Mesothelial cell of epicardium (in vitro differentiated cells): ENCODE measurements at places on chromosomes 4 and X.

- H3K4me3 ChIP-seq, result no peak overlapping the region
- no peaks in the 10 kb centered on the region for H3K36me3 ChIP-seq
- no peaks in the 10 kb centered on the region for H3K27me3 ChIP-seq
- H3K27ac ChIP-seq, result peak overlapping the region; percentile 43
- no peak for DNase-seq
- peaks cover 18% of the 10 kb centered on the region for H3K4me1 ChIP-seq
Measured at GRCh38 chr4:186806679-186807421, 83.2 kb upstream of the FAT1 start.

DNA sequence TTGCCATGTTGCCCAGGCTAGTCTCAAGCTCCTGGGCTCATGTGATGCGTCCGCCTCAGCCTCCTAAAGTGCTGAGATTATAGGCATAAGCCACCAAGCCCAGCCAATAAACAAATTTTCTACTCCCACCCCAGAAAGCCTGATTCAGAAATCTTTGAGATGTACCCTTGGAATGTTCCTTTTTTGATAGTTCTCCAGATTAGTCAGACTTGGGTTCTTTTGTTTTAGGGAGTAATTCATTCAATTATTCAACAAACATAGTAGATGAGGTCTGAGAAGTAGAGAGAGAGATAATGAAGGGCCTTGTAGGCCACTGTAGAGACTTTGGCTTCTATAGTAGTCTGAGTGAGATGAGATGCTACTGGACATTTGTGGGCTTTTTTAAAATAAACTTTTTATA, 27.8 kb downstream of the RP2 start:
- H3K36me3 ChIP-seq, result peaks cover 23% of the 10 kb centered on the region
- no peaks in the 10 kb centered on the region for H3K4me1 ChIP-seq
- H3K27ac ChIP-seq, result no peak overlapping the region
- no peaks in the 10 kb centered on the region for H3K27me3 ChIP-seq

- no peak for DNase-seq
- no peak overlapping the region for H3K4me3 ChIP-seq
- no peak overlapping the region for H3K27ac ChIP-seq
- H3K27me3 ChIP-seq, result no peaks in the 10 kb centered on the region
- no peaks in the 10 kb centered on the region for H3K36me3 ChIP-seq
Measured at GRCh38 chrX:78957049-78957767, 12.0 kb downstream of the P2RY10 start.

DNA sequence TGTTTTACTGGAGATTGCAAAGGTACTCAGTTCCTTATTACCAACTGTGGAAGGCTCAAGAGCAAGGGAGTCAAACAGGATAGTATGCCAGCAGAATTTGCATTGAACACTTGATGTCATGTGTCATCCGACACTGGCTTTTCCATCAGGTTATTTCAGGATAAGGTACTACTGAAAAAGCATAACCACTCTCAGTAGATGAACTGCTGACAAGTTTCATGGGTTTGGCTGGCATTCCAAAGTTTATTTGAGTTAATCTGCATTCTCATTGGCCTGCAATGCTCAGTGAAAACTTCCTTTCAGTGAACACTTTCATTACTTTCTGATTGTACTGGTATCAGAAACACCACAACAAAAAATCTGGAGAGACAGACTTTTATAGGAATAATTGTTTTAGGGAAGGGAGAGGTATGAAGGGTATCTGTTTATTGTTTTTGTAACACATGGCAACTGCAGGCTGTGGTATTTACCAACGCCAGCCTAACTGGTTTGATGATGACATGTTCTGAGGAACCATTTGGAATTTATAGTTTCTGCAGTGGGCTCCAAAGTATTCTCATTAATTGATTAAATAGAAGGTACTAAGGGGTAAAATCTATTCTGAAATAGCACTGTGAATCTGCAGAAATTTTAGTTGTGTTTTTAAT, 345.7 kb upstream of the NR3C2 start:
- no peak overlapping the region for H3K4me3 ChIP-seq
- H3K27me3 ChIP-seq, result no peaks in the 10 kb centered on the region
- no peak for DNase-seq
- peaks cover 26% of the 10 kb centered on the region for H3K4me1 ChIP-seq

DNA sequence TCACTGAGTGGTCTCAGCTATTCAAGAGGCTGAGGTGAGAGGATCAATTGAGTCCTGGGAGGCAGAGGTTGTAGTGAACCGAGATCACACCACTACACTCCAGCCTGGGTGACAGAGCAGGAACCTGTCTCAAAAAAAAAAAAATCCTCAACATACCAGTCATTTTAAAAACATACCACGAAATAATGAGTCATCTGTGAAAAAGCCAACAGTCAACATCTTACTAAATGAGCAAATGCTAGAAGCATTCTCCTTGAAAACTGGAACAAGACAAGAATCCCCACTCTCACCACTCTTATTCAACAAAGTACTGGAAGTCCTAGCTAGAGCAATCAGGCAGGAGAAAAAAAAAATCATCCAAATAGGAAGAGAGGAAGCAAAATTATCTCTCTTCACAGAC, 104.0 kb upstream of the ARHGEF9 start:
- no peak for DNase-seq
- peaks cover 3% of the 10 kb centered on the region for H3K36me3 ChIP-seq
- no peaks in the 10 kb centered on the region for H3K4me1 ChIP-seq
